ENCODE measurements at places on chromosomes 3 and 15. TPM values are rescaled to one million over a fixed set of nuclear protein-coding genes. Genes with fewer than 3 reads are reported as not detected.

The SLC9C1 gene
- not detected for total RNA-seq

The SERINC4 gene
- 0.39 TPM for total RNA-seq

The RFX7 gene
- total RNA-seq: 40.7 TPM

The TRIM42 gene
- not detected for total RNA-seq

The NANOGP8 gene
- total RNA-seq: not detected

The REC114 gene
- not detected for total RNA-seq

The PLSCR2 gene
- not detected for total RNA-seq

The CCR2 gene
- 21.0 TPM for total RNA-seq

The DNAJA4 gene
- 68.4 TPM for total RNA-seq

The NLGN1 gene
- total RNA-seq: not detected

The CDCP1 gene
- total RNA-seq: 1.2 TPM

The KCNMB3 gene
- 0.47 TPM for total RNA-seq

The AQR gene
- total RNA-seq: 43.2 TPM

The SAMD7 gene
- total RNA-seq: not detected

The SYNPR gene
- not detected for total RNA-seq

The GPR149 gene
- not detected for total RNA-seq

The UROC1 gene
- not detected for total RNA-seq

The ZBED2 gene
- total RNA-seq: 812 TPM

The GOLGA8G gene
- not detected for total RNA-seq

The SLCO2A1 gene
- not detected for total RNA-seq

The SUSD5 gene
- total RNA-seq: not detected
